ENCODE measurements at places on chromosomes 7 and 10.
A peak's percentile ranks its signal among the peaks of the same experiment; 100 is the strongest.

- DNase-seq, result no peak
These were observed 2.1 kb upstream of the PRXL2A start for GRCh38 chr10:80406204-80406603.

GRCh38 chr10:80200687-80201086, 4.7 kb downstream of the ANXA11 start:
- no peak for DNase-seq

DNA sequence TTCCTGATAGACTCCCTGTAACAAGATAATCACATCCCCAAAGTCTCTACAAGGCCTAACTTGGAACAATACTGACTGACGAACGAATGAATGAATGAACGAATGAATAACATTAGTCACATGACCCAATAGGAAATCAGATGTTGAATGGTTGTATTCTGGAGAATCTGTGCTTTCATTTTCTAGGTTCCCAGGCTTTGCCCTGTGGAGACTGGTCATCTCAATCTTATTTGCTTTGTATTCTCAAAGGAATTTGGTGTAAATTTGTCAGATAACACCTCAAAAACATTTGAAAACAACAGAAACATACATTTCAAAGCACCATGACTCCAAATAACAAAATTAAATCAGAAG, 69.6 kb upstream of the COL1A2 start:
- no peak for DNase-seq

DNA sequence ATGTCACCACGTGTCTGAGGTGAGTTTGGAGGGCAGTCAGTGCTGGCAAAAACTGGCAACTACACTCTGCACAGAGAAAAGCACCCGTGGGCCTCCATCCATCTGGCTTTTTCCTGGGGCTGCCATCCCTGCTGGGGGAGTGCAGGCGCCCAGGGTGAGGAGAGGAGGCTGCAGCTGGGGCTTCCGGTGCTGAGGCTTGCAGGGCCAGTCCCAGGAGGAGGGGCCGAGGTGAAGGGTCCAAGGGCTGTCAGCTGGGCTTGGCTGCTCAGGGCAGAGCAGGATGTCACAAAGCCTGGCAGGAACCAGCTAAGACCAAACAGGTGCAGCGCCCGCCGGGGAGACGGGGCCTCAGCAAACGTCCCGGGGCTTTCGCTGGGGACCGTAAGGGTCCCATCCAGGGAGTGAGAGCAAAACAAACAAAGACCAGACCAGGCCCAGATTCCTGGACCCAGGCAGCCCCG, 77.2 kb downstream of the CFAP46 start:
- no peak for DNase-seq

GRCh38 chr10:3765146-3765545, 19.9 kb downstream of the KLF6 start:
- no peak for DNase-seq

DNA sequence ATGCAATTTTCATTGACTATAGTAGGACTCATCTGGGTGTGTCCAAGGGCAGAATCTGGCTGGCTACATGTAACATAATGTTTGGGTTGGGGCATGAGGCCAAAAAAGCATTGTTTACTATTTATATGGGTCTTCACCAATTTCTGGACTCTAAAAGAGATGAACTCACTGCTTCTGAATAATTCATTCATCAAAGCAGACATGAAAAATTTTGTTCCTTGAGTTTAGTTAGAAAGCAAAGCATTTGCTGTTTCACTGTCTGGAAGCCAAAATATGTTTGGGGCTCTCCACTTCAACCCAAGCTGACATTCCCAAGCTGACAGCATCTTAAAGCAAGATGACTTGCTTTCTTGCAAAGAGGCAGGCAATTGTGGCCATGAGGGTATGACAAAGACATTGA, 670.6 kb downstream of the SUGCT start:
- no peak for DNase-seq

DNA sequence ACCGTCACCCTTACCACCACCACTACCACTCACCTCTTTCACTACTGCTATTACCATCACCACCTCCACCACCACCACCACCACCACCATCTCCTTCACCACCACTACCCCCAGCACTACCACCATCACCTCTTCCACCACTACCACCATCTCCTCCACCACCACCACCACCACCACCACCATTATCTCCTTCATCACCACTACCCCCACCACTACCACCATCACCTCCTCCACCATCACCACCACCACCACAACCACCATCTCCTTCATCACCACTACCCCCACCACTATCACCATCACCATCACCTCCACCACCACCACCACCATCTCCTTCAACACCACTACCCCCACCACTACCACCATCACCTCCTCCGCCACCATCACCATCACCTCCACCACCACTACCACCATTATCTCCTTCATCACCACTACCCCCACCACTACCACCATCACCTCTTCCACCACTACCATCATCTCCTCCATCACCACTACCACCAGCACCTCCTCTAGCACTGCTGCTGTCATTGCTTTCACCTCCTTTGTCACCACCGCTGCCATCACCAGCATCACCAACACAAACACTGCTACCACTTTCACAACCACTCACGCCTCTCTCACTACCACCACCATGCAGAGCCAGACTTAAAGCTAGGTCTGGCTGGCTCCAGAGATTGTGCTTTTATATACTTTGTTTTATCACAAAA, 109.3 kb downstream of the ICA1 start:
- DNase-seq, result no peak

- no peak for DNase-seq
These were observed 20.0 kb downstream of the THNSL1 start for GRCh38 chr10:25036381-25036780.

DNA sequence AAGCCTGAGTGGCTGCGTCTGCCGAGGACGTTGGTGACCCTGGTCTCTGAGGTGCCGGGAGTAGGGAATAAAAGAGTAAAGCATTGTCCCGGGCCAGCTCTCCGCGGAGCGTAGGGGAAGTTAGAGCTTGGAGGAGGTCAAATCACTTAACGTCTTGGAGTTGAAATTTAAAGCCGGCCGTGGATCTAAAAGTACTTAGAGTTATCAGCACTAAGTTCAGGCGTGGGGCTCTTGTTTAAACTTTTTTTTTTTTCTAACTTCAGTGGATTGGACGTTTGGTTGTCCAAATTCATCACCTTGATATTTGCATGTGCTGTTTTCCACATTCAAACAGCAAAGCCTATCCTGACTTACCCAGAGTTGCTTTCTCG, 700 bp downstream of the NIPSNAP2 start:
- DNase-seq, result no peak

- no peak for DNase-seq
These were observed 80.7 kb downstream of the GCC1 start for GRCh38 chr7:127504715-127505114.

DNA sequence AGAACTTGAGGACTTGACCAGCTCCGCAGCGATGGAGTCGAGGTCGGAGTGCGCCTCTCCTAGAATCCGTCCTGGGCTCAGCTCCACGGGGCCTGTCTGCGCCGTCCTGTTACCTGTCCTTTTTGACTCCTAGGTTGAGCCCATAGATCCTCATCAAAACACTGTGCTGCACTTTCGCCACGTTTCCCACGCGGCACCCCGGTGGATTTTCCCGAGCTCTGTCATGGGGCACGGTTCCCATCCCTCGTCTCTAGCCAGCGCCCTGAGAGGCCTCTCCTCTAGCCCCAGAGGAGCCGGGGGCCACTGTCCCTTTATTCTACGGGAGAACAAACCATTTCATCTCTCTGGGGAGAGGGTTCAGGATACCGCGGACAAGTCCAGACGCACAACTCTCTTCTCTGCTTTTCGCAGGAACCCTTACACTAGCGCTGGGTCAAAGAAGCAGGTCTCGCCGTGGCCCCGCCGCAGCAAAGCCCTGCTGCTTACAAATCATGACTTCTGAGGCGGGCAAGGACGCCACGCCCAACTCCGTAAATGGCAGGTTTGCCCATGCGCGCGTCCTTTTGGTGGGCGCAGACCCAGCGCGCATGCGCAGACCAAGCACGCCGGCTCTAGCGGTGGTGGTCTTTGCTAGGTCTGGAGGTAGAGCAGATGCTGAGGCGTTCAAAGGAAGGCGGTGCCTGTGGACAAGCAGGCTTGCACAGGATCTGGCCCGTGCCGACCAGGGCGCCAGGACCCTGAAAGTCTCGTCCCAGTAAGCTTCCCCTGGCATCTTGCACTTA, 10.3 kb upstream of the ANKRD7 start:
- DNase-seq, result no peak

GRCh38 chr10:89536013-89536354, 590 bp upstream of the SLC16A12 start:
- DNase-seq, result no peak

- DNase-seq, result no peak
These were observed 21.4 kb upstream of the ASZ1 start for GRCh38 chr7:117448655-117449054.

DNA sequence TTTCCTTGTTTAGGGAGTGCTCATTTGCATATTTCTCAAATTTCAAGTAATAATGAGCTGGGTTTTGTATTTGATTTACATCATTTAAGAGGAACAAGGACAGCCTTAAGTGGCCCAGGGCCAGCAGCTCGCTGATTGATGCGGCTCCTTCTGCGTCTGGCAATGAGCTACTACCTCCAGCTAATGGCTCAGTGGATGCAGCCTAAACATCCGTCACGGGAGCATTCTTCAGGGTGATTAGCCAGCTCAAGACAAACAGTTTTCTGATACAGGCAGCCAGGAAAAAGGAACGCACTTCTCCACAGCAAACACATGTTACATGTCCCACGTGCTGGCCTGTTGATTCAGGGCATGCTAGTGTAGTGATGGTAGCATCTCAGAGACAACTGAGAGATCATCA, 169.3 kb upstream of the TCERG1L start:
- peak; percentile 1 for DNase-seq
